Stimulated activated CD8-positive, alpha-beta memory T cell treated with anti-CD3 and anti-CD28 coated beads, Interleukin-4, amount 100 ng/mL, for 4 hours (primary cell): ENCODE measurements at places on chromosomes 2 and 18.

- DNase-seq = no peak
Measured at GRCh38 chr2:6011921-6012320, 319.7 kb downstream of the SOX11 start.

GRCh38 chr2:168160897-168161296 is 86.5 kb downstream of the STK39 start:
- no peak for DNase-seq

GRCh38 chr2:101396316-101396717 is 9.0 kb upstream of the CREG2 start:
- DNase-seq = no peak

DNA sequence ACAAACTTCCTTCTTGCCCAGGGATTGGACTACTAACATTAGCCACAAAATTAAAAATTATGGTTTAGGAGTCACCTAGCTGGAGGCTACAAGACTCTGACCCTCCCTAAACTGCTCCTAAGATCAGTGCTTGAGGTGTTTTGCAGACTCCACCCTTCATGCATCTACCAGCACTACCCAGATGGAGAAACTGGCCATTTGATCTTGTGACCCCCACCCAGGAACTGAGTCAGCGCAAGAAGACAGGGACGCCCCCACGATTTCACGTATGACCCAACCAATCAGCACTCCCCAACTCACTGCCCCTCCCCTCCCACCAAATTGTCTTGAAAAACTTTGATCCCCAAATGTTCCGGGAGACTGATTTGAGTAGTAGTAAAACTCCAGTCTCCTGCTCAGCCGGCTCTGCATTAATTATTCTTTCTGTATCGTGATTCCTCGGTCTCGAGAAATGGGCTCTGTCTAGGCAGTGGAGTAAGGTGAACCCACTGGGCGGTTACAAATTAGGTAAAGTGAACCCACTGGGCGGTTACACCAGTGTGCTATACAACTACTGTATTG is 40.1 kb upstream of the CCDC88A start:
- DNase-seq = no peak

DNA sequence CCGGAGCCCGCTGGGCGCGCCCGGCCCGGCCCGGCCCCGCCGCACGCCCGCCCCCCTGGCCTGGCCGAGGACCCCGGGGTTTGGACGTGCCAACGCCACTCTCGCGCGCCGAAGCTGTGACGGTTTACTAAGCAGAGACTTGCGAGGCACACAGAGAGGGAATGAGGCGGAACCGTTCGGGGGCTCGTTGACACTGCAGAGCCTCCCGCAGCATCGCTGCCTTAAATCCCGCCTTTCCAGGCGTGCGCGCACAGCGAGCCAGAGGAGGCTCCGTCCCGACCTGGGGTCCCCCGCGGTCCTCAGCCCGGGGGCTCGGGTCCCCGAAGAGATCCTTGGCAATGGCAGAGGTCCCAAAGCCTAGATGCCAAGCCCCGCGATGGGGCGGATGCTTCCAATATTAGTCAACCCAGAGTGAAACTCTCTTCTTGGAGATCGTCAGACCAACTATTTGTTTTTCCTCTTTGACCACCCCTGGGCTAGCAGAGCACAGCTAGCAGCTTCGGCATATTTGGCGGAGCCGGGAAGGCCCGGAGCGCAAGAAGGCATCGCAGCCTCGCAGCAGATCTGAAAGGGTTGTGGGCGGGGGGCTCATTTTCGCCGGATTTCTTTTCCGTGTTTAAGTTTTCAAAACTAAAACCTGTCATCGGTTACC is at the start of gene ZNF385B:
Gene ZNF385B (minus strand): TSS at position 197 of the 652 bp plus-strand sequence.
- DNase-seq = no peak

DNA sequence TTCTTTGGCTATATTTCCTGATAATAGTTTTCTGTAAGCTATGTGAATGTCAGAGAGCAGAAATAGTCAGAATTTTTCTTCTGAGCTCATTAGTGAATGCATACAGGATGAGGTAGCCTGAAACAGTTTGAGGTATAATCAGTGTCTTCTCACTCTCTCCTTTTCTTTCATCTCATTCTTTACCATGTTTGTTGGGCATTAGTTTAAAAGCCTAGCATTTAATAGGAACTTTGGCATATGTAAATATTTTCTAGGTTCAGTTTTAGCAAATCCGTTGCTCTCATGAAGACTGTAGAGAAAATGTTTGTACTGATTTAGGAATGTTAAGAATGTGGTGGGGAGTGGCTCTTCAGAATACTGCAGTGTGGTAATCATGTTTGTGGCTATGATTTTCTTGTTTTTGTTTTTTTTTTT is 119.4 kb downstream of the PARD3B start:
- no peak for DNase-seq

DNA sequence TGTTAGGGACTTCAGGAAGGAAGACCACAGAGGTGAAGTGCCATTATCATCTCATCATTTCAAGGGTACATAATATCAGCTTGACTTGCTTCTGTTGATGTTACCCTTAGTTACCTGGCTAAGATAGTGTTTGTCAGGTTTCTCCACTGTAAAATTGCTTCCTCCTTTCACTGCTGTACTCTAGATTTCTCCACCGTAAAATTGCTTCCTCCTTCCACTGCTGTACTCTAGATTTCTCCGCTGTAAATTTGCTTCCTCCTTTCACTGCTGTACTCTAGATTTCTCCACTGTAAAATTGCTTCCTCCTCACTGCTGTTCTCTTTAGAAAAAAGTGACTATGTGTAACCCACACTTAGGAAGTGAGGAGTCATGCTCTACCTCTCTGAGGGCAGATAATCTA is 1460.3 kb downstream of the SUCLG1 start:
- DNase-seq = no peak

DNA sequence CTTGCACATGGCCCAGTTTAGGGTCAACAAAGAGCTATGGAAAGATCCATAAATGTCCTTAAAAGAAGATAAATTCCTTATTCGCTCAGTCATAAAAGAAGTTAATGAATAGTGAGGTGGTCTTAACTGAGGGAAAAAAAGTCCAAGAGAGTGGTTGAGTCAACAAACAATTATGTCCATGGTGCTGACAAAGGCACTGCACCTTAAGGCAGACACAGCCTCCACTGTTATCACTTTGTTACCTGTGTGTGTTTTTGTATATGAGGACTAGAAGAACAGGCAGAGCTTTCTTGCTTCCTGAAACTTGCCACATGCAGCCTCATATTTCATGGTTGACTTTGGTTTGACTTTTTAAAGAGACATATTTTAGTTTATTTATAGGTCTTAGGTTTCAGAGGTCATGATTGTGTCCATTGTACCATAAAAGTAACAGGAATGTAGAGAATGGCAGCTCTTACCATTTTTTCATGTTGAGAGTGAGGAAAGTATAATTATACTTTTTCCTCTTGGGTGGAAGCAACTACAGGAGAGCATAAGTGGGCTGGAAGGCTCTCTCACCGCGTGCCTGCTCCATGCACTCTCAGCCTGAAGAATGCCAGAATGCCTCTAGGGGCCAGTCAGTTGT is 93.6 kb downstream of the XRCC5 start:
- no peak for DNase-seq

GRCh38 chr2:47017541-47017940 is 101.9 kb upstream of the MCFD2 start:
- DNase-seq = no peak

- no peak for DNase-seq
Measured at GRCh38 chr2:72146347-72147302, 1.0 kb downstream of the CYP26B1 start.

DNA sequence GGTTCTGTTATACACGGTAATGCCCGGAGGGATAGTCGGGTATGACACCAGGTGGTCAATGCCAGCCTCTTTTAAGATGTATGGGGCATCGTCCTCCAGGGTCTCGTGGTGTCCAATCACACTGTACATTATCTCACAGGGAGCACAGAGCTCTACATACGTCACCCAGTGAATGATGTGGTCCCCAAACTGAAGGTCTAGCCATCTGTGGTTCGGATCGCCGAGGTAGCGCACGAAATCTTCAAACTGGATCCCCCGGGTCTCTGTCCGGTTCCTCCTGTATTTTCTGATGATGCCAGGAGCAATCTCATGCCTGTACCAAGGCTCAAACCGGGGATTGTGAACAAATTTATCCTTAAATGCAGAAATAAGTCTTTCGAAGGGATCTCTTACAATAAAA is 24.1 kb downstream of the CHST10 start:
- no peak for DNase-seq

GRCh38 chr2:4053769-4054493 is 350.6 kb downstream of the DCDC2C start:
- DNase-seq = no peak

GRCh38 chr2:186533717-186534116 is 47.7 kb downstream of the ZC3H15 start:
- no peak for DNase-seq

DNA sequence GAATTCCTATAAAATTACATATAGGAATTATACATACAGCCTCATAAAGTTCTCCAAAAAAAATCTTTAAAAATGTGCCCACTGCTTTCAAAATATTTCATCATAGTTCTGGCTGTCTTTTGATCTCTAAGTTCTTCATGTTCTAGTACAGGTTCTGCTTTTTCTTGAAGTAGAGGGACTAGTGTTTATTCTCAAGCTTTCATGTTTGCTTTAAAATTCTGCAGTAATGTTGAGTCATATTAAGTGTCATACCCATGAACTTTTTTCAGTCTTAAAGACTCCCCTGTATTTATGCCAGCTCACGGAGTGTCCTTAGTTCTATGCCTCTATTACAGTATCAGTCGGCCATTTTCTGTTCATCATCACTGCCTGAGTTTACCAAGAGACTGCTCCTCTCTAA is 54.8 kb upstream of the CCDC141 start:
- DNase-seq = no peak

DNA sequence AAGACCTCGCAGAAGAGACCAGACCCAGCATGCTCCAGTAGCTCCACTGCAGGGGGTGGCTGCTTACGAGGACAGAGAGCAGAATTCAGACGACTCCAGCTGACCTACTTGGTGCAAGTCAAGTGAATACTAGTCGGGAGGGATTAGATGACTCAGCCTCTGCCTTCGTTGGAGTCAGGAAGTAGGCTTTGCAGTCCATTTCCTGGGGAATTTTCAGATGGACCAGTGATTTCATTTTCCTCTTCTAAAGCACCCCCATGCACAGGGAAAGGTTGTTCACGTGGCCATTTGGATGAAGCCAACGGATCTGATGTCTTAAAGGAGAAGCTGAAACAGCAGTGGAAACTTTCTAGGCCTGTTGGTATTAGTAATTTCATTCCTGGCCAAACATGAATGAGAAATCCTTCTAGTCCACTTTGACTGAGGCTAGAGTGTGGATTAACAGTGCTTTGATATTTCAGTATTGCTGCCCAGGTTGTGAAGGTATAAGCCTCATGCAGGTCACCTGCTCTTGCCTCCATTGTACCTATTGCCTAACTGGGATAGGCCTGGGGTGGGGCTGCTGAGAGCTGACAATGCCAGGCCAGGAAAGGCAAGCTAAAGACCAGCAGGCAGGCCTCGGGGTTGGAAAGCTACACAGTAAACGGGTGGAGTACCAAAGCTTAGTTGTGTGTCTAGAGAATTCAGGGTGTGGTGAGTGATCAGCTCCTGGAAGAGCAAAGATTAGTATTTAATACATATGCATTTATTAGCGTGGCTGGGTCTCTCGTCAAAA is 117.6 kb upstream of the FOSL2 start:
- no peak for DNase-seq

DNA sequence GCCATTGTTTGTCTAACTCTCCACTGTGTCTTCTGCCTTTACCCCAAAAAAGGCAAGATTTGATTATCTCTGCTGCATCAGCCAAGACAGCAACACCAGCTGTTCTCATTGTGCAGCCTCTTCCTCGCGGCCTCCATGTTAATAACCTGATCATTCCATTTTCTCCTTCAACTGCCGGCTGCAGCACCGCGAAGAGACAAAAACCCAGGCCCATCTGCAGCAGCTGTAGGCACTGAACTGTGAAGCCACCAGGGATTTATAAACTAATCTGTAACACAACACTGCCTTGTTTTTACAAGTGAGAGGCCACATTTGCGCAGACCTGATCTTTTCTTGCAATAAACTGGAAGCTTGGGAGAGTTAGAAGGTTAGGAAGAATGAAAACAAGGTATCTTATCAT is 147.8 kb downstream of the SATB2 start:
- DNase-seq = no peak

GRCh38 chr2:153546358-153546757 is 67.8 kb upstream of the RPRM start:
- DNase-seq = no peak

- DNase-seq = no peak
Measured at GRCh38 chr2:218780046-218780445, 1.9 kb upstream of the CYP27A1 start.
